ENCODE measurements at places on chromosomes 6 and 20.
A peak's percentile ranks its signal among the peaks of the same experiment; 100 is the strongest.

DNA sequence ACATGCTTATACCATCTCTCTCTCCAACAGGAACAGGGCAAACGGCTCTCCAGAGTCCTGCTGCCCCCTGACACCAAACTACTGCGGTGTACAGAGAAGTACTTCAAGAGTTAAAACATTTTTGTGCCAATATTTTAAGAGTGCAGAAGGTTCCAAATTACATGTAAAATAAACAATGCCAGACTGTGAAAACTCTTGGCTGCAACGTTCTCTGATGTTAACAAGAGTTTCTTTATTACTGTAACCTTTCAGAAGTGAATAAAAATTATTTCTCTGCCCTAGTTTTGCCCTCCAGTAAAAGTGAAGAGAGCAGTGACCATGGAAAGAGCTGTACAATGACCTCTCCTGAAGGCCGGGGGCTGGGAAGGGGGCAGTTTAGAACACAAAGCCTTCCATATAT lies 41.4 kb upstream of the FAM83C start:
- no peak for DNase-seq

GRCh38 chr20:24638591-24639548 lies 169.4 kb downstream of the SYNDIG1 start:
- peak; percentile 42 for DNase-seq

DNA sequence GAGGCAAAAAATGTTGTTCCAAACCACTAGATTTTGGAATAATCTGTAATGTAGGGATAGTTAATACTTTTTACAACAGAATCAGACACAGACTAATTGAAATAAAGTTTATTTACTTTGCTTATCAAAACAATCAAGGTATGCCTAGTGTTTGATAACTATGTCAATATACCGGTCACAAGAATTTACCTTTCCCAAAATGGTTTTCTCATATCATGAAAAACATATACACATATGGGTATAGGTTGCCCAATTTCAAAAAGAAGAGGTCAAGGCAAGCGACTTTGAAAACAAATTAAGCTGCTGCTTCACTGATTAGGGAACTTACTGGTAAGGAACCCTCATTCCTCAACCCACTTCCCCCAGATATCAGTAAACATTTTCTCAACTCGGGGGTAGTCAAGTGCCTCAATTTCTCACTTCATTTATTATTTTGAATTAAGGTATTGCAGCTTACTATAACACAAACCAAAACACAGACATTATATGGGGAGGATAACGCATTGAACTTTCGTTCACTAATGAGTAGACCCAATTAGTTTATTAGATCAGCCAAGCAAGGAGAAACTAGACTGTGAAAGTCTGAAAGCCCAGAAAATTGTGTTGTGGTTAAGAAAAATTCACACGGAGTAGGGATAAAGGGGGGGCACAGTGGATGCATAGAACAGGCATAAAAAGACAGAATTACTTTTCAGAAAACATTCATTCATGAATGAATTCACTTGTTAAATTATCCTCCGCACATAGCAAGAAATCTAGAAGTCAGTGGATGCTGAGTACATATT lies 9.0 kb upstream of the ELOVL5 start:
- no peak for DNase-seq

DNA sequence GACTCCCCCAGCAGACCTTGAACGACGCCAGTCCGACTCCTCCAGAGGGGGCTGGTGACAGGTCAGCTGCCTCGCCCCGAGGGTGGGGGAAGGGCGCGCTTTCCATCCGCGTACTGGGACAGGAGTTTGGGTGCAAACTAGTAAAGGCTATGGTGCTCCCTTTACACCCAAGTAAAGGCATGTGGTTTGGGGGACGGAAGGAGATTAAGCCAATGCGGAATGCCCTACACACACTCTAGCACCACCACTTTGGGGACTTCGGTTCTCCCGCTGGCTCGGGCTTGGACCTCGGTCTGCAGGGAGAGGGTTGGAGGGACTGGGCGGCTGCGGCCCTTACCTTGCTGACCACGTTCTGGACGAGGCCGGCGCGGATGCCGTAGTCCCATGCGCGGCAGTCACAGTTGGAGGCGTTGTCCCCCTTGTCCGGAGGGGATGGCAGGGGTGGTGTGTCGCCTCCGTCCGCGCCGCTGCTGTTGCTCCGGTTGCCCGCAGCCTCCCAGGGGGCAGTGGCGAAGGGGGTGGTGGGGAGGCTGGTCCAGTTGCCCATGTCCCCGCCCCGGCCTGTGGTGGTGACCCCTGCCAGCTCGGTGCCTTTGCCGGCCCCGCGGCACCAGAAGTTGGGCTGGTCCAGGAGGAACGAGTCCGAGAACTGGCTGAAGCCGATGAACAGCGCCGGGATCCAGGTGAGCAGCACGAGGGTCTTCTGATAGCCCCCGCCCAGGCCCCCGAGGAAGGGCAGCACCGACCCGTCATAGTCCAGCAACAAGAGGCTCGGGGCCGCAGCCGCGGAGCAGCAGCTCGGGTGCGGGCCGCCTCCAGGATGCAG lies 1.1 kb downstream of the SLC22A23 start:
- DNase-seq, result peak; percentile 65

GRCh38 chr6:5157621-5158138 lies 72.5 kb downstream of the PPP1R3G start:
- DNase-seq, result no peak

DNA sequence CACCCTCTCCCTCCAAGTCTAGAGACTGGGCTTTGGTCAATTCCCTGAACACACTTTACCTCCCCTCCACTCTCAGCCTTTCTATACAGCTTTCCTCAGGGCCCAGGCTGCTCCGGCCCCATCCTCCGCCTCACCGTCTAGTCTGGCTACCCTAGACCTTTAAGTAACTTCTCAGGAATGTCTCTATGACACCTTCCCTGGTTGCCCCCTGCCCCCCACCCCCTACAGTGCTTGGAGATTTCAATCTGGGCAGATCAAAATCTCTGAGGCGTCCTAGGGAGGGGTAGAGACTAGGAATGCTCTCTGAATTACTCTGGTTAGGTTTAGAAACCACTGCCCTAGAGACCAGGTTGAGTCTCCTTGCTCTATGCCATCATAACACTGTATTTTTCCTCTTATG lies 6.1 kb downstream of the UBE2J1 start:
- DNase-seq, result no peak

DNA sequence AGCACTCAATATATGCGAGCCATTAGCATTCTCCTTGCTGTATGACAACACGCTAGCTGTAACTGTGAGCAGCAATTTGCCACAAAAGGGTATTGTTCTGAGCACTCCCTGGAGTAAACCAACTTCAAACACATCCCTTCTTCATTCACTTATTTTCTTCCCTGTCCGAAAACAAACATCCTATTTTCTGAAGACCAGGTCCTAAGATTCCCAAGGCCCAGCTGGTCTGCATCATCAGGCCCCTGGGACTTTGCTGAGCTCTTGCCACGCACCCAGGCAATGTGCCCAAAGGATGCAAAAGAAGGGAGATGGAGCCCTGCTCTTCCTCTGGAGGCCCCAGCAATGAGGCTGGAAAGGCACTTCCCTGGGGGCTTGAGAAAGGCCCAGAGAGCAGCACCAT lies 118.1 kb downstream of the PREX1 start:
- no peak for DNase-seq

DNA sequence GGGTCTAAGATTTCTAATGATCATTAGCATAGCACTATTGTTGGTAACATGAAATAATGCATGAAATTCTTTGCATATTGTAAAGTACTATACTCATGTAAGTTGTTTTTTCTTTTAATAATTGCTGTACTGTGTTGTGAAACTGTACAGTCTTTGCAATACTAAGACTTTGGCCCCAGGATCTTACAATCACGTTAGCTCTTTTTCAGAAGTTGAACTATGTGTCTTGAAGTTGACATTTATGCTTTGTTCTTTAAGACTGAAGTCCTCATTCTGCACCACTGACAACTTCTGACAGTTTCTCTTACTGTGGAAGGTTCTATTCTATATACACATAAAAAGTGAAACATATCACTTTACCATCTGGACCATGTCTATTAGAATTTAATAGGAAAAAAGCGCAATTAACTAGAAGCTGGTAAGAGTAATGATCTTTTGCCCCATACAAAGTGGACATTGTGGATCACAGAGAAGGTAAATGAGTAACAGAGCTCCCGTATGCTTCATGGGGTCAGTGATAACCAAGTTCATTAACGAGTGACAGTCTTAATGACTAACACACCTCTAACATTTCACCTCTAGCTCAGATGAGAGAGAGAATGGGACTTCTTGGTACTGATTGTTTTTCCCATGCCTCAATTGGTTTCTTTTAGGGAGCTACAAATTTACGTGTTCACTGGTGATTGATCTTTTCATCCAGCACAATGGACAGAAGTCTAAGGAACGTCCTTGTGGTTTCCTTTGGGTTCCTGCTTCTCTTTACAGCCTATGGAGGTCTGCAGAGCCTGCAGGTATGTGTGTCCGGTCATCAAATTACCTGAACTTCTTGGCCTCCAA lies at the start of gene UNC93A:
Gene UNC93A (plus strand): TSS at position 530 of the 837 bp plus-strand sequence. CDS start 175 bp downstream, at position 705.
- peak; percentile 89 for DNase-seq

DNA sequence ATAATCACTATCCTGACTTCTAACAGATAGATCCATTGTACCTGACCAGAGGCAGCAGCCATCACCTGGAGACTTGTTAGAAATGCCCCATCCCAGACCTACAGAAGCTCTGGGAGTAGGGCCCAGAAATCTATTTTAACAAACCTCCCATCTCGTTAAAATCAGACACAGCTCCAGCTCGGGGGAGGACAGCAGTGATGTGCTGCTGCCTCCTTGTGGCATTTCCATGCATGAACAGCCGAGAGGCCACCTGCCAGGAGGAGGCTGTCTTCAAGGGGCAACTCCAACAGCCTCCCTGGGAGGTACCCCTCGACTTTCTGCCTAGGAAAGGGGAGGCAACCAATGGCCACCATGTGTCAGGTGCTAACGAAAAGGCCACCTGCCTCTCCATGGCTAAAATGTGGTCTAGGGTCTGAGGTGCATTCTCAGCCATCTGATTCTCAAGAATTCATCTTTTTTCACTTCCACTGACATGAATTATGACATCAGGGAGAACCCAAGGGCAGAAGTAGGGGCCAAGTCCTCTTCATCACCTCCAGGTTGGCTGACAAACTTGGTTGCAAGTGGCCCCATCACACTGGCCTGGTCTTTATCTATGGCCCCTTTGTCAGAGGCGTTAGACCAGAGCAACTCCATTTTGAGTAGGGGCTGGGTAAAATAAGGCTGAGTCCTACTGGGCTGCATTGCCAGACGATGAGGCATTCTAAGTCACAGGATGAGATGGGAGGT lies 12.2 kb upstream of the KCNK15 start:
- DNase-seq, result peak; percentile 48

DNA sequence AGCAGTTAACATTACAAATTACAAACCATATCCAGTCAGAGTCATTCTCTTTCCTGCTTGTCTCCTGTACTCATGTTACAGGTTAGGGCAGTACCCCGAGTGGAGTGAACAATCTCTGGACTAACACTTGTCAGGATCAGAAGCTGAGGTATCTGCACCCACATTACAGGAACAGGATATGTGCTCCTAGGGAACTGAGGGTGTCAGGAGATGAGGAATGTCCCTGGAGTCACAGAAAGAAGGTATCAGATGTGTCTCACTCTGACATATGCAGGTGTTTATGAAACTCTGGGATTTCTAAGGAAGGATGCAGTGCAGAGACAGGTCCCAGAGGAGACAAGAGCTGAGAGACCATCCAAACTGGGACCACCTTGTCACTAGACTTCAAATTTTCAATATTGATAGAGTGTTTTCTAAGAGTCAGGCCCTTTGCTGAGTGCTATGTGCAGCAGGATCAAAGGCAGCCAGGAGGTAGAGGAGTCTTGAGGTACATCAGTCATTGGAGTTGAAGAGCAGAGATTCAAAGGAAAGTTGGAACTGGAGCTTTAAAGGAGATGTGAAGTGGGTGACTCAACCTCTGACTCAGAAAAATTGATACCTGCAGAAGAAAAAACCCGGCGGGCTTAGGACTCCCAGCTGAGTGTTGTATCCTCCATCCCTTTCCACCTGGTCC lies 12.6 kb downstream of the HLA-DPB1 start:
- no peak for DNase-seq

GRCh38 chr6:154848580-154848979 lies 115.4 kb downstream of the SCAF8 start:
- no peak for DNase-seq

GRCh38 chr6:64591676-64592036 lies 956.1 kb downstream of the PHF3 start:
- DNase-seq, result no peak

DNA sequence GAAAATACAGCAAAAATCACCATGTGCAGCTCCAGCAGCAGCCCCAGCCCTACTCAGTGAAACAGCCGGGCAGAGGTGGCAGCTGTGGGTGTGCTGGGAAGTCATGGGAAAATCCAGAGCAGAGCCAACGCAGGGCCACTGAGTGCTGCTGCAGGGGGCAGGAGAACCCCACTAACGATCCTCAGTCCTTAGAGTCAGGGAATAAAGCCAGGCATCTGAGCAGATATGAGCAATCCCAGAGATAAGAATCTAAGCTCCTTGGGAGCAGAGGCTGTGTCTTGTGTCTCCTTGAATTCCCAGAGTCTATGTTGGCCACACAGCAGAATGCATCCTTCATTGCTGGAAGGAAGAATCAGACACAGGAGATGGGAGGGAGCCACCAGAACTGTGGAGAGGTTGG lies 493.1 kb upstream of the MAP3K7 start:
- DNase-seq, result no peak

GRCh38 chr6:137701942-137702341 lies 165.1 kb upstream of the TNFAIP3 start:
- no peak for DNase-seq

DNA sequence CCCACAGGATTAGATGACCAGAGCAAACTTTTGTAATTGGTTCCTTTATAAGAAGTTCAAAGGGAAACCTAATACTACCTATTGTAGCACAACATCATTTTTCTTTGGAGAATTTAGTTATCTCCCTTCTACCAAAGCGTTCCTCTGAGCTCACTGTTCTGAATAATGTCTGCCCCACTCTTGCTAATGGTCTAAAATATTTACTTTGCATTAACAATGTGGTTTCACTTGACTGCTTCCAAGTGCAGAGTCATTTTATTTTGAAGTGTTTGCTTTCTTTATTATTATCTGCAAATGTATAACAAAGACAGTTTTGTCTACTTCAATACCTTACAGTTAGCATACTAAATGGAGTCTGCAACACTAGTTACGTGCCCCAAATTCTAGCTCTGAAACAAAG lies 15.0 kb downstream of the TRAPPC3L start:
- DNase-seq, result no peak

GRCh38 chr6:123745895-123746294 lies 57.8 kb upstream of the NKAIN2 start:
- DNase-seq, result no peak

GRCh38 chr6:5898563-5898962 lies 108.2 kb downstream of the NRN1 start:
- DNase-seq, result no peak

DNA sequence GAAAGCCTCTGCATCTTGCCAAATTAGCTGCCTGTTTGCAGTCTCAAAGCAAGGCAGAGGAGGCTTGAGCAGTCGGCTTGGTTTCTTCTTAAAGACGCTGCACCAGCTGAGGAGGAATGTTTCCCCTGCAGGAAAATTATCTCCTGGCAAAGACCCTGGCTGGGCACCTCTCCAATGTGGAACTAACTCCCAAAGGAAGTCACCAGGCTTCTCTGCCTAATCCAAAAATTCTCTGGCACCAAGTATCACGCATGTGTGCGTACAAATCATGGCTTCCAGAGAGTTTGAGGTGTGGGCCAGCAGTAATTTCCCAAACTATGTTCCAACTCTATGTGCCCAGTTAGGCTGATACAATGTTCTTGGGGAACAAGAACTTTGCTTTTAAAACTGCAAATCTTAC lies 176.2 kb downstream of the KIF16B start:
- no peak for DNase-seq

- no peak for DNase-seq
Measured at GRCh38 chr6:55047451-55048044, 126.8 kb upstream of the HCRTR2 start.

- no peak for DNase-seq
Measured at GRCh38 chr20:48431653-48432493, 395.9 kb downstream of the PREX1 start.

Measured in large intestine (tissue), 12 donors.